GM12864 (cell line): ENCODE measurements at places on chromosomes 11 and 22.

DNA sequence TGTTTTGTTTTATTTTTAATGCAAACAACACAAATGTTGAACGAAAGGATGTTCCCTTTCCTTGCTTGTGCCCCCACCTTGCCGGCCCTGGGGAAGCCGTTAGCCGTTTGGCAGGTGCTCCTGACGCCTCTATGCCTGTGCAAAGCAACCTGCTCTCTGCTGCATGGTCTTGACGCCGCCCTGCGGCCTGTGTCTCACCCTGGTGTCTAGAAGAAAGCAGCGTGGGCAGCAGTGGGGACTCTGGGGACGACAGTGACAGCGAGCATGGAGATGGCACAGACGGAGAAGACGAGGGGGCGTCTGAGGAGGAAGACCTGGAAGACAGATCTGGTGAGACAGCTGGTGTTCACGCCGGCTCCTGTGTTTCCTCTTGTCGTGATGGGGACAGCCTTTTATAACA lies 5.5 kb downstream of the PHRF1 start:
- no peak for DNase-seq

DNA sequence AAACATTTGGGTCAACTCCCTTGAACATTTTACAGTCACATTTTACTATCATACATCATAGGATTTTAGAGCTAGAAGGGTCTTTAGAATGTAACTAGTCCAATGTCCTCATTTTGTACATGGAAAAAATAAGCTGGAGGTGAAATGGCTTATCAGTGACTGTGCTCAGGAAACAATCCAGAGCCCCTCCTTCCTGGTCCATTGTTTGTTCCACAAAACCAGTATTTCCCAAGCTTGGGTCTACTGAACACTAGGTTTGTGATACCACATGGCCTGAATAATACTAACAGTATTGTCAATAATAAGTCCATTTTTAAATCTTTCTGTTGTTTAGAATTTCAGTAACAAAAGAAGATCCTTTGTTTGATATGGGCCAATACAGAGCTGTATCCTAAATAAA lies 27.1 kb downstream of the PDGFD start:
- DNase-seq, result no peak

DNA sequence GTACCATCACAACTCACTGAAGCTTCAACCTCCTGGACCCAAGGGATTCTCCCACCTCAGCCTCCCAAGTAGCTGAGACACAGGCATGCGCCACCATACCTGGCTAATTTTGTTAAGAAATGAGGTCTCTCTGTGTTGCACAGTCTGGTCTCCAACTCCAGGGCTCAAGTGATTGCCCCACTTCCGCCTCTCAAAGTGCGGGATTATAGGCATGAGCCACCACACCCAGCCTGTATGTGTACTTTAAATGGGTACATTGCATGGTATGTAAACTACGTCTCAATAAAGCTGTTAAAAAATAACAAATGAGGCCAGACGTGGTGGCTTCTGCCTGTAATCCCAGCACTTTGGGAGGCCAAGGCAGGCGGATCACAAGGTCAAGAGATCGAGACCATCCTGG lies 36.2 kb upstream of the DDX6 start:
- no peak for DNase-seq

- DNase-seq, result no peak
These were observed 13.0 kb upstream of the CYB5R3 start for GRCh38 chr22:42661985-42662831.

- no peak for DNase-seq
These were observed at the start of gene LRRC32 for GRCh38 chr11:76670485-76671236. TSS of gene LRRC32 (minus strand) at chr11:76670747. CDS start at chr11:76665954, 4,793 bp downstream.

DNA sequence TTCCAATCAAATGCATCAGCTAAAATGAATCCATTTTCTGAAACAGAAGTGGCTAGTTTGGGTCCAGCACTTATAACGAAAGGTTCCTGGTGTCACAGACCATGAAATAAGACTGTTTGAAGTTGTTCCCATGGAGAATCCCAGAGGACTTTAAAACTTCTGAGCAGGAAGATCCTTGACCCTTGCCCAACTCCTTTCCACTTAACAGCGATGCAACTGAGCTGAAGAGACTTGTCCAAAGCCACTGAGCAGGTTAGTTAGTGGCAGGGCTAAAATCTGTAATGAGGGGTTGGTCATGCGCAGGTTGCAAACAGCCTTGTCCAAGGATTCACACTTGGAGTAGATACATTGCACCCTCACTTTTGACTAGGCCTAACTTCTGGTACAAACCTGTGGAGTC lies 1.3 kb downstream of the RAB38 start:
- no peak for DNase-seq

DNA sequence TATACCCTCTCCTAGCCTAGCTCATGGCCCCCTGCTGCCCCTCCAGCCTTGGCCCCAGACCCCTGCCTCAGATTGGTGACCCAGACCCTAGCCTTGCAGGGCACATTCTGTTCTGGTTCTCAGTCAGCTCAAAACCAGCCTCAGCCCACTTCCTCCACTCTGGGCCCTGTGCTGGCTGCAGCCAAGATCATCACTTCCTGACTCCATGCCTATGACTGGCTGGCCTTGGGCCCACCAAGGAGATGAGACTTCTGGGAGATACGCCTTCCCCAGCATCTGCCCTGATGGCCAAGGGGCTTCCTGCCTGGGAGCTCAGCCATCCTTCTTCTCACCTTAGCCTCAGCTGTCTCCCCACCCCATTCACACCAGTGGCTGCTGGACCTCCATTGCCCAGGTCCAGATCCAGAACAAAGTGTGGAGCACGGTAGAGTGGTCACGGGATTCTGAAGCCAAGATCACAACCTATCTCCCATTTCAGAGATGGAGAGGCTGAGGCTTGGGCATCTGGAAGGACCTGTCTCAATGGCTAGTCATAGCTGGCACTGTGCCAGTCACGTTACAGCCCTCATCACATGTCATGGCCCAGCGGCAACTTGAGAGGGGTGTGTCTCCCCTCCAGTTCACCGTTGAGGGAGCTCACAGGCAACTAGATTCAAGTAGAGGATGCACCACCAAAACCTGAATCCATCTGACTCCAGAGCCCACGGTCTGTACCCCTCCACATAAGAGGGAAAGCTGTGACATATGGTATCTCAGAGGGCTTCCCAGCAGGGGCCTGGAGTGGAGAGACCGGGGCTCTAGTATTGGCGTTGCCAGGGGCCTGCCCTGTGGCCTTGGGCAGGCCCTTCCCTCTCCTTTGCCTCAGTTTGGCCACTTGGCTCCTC lies 43.0 kb upstream of the KLHL35 start:
- no peak for DNase-seq

DNA sequence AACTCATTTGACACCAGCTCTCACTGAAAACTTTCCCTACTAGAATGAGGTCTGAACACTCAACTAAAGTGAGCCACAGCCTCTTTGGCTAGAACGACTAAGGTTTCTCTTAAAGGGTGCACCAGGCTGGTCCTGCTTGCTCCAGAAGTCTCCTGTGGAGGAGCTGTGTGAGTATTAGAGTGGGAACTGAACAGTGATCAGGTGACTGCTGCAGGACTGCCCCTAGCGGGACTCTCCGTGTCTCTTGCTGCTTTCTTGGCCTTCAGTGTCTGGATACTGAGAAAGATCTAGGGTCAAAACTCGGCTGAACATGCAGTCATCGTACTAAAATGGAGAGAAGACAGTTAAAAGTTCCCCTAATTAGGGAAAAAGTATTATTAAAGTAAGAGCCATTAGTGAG lies 34.6 kb downstream of the FAM118A start:
- no peak for DNase-seq
